ENCODE measurements at places on chromosomes 1 and 21.

- no peak for DNase-seq
Measured at GRCh38 chr1:92442351-92442750, 44.4 kb downstream of the GFI1 start.

GRCh38 chr1:42737257-42737656, 2.8 kb downstream of the CLDN19 start:
- no peak for DNase-seq

DNA sequence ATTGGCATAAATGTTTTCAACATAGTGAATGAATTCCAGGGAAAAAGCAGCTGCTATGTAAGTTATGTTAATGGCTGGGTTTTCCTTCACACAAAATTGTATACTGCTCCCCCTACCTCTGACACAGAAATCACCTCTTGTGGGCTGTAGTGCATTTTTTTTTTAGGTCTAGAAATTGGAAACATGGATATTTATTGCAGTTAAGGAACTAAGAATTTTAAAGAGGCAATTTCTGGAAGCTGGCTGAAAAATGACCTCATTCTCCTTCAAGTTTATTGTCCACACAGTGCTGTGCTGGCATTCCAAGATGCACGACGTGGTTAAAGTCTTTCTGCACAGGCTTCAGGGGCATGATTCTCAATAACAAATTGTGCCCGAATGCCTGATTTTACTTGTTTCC, 1424.2 kb downstream of the MRPL39 start:
- DNase-seq = no peak

- no peak for DNase-seq
Measured at GRCh38 chr1:26225033-26225831, 8.8 kb upstream of the CEP85 start.
